ENCODE measurements at places on chromosomes 2 and 18.

DNA sequence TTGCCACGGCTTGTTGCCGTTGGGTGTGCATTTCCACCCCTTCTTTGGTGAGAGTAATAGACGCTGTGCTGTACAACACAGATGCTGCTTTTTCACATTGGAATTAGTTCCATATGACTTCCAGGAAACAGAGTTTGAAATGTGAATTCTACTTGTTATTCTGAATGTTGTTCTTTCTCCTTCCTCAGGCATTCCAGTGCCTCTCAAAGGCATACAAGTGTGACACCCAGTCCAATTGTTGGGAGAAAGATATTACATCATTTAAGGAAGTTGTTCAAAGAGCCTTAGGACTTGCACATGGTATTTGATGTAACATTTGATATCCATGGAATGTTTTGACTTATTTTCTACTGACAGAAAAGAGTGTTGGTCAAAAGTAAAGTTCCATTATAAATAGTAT lies 134.4 kb upstream of the LTBP1 start:
- no peak for DNase-seq

DNA sequence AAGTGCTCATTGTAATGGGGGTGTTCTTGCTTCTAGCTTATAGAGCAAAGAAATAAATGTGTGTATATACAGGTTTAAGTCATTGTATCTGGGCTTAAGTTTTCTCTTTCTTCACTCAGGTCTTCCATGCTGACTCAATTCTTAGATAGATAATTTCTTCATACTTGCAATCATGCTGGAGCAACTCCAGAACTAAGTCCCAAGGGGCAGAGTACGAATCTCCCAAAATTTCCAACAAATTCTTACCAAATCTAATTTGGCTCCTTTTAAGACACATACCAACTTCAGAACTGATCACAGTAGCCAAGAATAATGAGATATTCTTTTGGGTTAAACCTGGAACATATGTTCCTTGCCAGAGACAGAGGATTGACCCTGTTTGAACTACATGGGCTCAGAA lies 4.3 kb upstream of the SPAG16 start:
- no peak for DNase-seq

GRCh38 chr2:85066874-85067351 lies 66.3 kb upstream of the TCF7L1 start:
- DNase-seq = no peak

DNA sequence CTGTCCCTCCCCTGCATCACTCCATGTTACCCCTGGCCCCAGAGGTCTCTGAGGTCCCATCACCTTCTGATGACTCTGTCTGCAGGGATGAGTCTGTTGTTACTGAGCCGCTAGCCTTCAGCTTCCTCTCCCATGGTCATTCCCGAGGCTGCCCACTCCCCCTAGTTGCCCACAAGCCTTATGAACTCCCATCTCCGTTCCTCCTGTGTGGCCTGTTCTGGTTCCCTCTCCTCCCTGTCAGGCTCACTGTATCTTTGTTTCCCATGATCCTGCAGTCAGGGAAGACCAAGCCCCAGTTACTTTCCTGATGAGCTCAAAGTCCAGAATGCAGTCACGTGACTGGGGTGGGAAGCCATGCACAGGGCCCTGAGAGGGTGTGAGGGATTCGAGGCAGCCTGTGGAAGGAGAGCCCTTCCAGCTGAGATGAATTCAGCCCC lies 39.5 kb downstream of the INPP4A start:
- no peak for DNase-seq

DNA sequence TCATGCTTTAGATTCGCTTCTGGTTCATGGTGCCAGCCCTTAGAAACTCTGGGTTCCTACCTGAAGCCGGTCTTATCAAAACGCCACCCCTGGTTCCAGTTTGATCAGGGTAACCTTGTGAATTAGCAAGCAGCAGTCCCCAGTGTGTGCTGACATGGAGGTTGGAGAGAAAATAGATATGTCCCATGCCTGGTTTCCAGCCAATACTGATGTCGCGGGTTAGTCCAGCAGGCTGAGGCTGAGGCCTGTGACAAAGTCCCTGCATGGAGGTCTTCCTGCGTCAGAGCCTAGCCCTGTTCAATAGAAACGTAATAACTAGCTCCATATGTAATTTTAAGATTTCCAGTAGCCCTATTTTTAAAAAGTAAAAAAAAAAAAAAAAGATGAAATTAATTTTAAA lies 28.2 kb downstream of the LPIN1 start:
- no peak for DNase-seq

DNA sequence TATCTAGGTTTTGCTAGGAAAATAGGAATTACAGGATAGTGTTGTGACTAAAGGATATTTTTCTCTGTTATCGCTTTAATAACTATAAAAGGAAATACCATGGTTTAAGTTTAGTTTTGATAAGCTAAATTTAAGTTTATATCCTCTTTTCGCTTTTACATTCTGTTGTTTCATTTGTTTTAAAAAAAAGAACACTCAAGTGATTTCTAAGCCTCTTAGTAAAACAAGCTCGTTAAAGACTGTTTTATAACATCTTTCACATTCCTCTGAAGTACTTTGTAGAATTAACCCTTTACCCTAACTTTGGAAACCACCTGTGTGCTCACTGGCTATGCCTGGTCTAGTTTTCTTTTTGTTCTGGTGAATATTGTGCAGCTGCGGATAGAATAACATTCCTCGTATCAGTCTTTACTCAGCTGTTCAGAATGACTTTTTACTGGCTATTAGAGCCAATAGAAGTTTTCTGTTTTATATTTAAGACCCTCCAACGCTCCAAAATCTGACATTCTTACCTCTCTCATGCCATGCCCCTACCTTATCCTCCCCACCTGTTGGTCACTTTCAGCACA lies 183.1 kb downstream of the PTPRM start:
- no peak for DNase-seq

GRCh38 chr2:65055422-65056214 lies 598 bp upstream of the CEP68 start:
- peak; percentile 24 for DNase-seq

- no peak for DNase-seq
Measured at GRCh38 chr2:38978296-38978903, 88.7 kb downstream of the ARHGEF33 start.

DNA sequence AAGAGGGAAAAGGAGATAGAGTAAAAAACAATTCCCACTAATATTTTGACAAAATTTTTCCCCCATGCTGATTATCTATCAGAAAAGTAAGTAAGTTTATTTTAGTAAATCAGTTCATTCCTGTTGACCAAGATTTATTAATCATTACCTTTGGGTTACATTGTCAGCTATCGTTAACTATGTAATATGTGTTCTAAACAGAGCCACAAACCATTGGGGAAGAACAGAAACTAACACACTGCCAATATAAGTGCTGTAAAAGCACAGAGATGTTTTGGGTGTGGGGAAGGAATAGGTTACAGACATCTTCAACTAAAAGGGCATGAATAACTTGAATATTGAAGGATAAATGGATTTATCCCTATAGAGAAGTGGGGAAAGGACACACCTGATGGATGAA lies 42.5 kb upstream of the ACADL start:
- no peak for DNase-seq

DNA sequence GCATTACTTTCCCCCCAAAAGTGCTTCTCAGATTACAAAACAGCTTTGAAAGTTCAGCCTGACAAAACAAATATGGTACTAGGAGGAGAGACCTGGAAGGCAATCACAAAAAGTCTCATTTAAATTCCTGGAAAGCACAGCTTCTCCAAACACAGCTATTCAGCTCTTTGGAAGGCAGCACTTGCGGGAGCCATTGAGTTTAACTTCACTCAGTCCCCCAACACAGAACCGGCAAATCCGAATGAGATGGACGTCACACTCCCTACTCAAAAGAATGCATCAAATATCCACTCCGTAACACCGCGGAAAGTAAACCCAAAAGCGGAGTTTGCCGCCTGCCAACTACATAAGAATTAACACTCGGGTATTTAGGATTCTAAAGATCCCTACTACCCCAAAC lies 638 bp downstream of the ST6GAL2 start:
- no peak for DNase-seq
